ENCODE measurements at places on chromosomes 5 and 9.

DNA sequence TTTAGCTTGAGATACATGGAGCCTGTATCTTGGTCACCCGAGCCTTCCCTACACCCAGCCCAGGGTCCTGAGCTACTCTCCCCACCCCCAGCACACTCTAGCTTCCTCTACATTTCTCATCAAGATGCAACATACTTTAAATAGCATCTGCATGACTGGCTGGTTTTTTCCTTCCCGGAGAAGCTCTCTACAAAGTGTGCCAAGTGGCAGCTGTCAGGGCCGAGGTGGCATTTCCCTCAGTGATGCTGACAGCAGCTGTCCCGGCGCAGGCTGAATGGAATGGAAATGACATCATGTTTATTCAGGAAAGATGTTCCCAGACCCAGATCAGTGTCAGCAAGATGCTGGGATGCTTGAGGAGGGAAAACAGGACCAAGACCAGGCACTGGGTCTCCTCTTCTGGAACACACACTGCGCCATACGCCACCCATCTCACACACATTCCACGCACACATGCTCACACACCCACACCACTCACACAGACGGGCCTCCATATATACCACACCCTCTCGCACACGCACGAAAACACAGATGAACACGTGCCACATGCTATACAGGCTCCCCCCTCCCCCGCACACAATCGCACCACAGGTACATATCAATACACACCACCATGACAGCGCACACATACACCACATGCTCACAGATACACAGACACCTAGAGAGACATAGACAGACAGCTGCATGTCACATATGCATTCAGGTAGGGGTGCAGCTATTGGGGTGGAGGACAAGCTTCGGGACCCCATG, 67.8 kb downstream of the LHX2 start:
- no peak for DNase-seq

GRCh38 chr5:87453801-87454200, 41.1 kb upstream of the CCNH start:
- DNase-seq, result no peak

DNA sequence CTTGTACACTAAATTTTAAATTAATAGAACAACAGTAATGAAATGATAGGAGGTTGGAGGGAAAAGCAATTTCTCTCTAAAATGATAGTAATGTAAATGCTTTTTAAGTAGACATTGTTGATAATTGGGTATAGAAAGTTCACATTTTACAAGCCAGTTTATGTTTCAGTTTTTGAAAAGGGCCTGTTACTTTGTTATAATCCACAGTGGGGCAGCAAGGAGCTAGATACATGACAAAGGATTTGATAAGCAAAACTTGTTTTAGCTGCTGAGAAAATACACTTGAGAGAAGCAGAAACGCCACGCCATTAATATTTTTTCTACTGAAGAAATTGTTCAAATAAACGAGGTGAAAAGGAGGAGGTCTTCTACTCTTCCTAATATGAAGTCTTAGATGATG, 30.2 kb downstream of the SREK1 start:
- DNase-seq, result no peak

DNA sequence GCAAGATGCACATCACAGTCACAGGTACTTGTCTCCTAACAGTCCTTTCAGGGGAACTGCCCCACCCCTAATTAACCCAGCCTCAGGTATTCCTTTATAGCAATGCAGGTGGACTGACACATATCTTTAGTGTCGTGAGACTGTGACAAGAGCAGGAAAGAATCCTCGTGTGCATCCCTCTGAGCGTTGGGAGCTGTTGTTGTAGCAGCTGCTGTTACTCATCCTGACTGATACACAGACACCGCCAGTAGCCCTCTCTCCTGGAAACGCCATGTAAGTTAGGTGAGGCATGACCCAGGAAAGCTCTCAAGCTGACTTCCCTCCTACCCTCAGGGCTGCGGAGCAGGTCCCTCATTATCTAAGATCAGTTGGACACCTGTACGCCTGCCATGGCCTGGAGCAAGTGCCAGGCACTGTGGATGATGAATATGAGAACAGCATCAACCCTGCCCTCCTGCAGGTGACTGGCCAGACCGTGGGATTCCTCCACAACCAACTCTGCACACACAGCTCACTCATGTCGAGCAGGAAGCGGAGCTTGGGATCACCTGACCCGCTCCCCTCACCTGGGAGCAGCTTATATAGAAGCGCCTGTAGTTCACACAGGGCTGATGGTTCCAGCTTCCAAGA, 10.2 kb upstream of the LCN15 start:
- DNase-seq, result no peak

All from stimulated activated CD4-positive, alpha-beta T cell treated with anti-CD3 and anti-CD28 coated beads, Interleukin-2, amount 100 ng/mL, for 24 hours (primary cell).